ENCODE measurements at places on chromosomes 3 and 15.

- no peak for DNase-seq
These were observed 138.4 kb downstream of the PLCL2 start for GRCh38 chr3:17023006-17023664.

DNA sequence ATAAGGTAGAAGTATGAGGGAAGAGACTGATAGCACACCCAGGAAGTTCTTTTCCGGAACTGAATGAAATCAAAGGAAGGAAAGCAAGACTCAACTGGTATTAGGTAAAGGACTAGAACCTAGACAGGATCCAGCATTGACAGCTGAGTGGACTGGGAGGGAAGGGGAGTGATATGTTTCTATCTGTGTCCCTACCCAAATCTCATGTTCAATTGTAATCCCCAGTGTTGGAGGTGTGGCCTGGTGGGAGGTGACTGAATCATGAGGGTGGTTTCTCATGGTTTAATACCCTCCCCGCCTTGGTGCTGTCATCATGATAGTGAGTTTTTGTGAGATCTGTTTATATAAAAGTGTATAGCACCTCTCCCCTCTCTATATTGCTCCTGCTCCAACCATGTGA is 415.9 kb upstream of the KCNMB2 start:
- no peak for DNase-seq

GRCh38 chr3:46070595-46071093 is 43.4 kb upstream of the XCR1 start:
- DNase-seq: no peak

DNA sequence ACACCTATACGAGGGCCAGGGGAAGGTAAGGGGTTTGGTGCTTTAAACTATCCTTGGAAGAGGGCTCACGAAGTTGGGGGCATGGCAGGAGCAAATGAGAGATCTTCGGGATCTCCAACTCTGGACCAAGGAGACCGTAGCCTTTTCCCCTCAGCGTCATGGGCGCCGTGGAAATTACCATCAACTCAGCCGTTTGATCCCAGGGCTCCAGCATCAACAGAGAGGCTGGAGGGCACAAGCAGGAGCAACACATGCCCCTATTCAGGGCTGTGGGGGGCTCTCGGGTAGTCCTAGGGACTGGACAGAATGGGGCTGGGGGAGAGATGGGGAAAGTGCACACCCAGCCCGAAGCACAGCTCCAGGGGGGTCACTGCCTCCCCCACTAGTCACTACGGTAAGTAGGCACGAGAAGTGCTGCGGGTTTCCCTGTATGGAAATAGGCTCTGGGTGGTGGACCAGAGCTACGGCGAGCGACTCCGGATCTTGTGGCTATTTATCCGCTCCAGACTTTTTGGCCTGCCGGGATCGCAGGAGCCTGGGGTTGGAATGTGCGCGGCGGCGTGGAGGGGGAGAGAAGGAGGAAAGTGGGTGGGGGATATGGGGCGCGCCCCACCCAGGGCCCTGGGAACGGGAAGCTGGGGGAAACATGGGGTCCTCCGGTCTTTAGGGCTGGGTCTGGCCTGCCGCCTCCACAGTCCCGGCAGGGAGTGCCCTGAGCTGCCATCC is 539 bp upstream of the LAMB2 start:
- peak; percentile 35 for DNase-seq

DNA sequence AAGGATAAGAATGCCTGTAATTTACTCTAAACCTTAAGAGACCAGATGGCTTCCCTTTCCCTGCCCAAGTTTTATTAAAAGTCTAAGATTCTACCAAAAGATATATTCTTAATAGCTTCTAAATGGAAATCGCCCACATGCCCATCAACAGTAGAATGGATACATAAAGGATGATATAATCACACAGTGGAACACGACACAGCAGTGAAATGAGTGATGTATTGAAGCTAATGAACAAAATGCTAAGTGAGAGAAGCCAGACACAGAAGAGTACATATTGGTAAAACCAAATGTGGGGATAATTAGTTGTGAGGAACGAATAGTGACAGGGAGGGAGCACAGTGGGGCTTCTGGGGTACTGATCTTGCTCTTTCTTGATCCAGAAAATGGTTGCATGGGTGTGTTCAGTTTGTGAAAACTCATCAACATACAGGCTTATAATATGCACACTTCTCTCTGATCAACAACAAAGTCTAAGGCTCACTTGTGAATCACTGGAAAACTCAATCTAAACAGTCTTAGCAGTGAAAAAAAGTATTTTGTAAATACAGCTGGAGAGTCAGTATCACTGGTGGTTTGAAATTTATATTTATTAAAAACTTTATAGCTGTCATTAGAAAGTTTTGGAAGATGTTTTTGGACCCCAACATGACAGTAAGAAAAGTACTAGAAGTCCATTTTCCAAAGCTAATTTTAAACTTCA is 170.7 kb upstream of the FAM3D start:
- no peak for DNase-seq

DNA sequence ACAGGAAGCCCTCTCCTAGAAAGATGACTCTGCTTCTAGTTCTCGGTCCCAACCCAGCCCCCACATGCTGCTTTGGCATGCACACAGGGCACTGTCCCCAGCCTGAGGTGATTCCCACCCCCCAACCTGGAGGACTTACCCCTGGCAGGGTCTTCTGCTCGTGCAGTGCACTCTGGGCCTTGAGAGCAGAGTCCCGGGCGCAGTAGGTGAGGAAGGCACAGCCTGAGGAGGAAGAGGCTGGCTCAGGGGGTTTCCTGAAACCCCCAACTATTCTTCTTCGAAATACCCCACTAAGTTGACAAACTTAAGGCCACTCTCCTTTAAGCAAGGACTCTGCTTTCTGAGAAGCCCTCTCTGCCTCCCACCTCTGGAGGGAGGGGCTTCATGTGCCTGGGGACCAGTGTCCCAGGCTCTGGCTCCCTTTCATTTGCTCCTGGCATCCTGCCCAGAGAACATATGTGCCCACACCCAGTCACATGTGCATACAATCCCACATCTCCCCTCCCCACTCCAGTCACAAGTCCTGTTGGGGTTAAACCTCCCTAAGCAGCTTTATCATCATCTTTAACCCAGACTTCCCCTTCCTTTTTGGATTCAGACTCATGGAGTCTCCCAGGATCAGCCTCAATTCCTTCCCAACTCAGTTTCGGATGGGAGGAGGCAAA is 4.1 kb downstream of the CELF6 start:
- DNase-seq: no peak

DNA sequence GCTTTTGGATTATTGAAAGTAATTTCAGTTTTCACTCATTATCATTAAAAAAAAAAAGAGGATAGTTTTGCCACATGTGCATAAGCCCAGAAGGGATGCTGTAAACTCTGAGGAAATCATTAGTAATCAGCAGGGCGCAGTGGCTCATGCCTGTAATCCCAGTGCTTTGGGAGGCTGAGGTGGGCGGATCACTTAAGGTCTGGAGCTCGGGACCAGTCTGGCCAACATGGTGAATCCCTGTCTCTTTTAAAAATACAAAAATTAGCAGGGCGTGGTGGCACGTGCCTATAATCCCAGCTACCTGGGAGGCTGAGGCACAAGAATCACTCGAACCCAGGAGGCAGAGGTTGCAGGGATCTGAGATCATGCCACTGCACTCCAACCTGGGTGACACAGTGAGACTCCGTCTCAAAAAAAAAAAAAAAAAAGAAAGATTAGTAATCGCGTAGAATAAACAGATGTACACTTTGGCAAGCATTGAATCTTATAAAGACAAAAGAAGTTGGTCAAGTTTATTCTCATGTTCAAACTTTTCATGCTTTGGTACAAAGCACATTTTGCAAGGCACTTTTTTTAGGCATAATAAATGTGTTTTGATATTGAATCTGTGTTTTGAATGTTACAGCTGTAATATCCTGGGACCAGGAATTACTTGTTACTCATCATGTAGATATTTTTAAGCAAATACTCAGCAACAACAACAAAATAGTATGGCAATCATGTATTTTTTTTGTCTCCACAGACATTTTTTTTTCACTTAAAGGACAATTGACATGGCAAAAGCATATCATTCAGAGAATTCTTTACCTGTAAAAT is 93.2 kb upstream of the AGTR1 start:
- no peak for DNase-seq

DNA sequence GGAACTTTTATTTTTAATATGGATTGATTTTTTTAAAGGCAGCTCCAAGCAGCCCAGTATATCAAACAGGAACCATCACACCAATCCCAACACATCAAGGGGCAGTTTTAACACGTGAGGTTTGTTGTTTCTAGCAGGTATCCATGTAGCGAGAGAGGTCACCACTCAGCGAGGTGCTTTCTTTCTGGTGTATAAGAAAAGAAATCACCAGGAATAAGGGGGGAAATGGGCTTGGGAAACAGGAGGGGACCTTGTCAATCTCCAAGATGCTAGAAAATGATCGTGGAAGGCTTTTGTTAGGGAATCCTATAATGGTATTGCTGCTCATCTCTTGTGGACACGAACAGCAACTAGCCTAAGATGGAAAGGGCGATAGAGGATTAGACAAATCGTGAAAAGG is 402.9 kb upstream of the ATP11B start:
- DNase-seq: no peak

DNA sequence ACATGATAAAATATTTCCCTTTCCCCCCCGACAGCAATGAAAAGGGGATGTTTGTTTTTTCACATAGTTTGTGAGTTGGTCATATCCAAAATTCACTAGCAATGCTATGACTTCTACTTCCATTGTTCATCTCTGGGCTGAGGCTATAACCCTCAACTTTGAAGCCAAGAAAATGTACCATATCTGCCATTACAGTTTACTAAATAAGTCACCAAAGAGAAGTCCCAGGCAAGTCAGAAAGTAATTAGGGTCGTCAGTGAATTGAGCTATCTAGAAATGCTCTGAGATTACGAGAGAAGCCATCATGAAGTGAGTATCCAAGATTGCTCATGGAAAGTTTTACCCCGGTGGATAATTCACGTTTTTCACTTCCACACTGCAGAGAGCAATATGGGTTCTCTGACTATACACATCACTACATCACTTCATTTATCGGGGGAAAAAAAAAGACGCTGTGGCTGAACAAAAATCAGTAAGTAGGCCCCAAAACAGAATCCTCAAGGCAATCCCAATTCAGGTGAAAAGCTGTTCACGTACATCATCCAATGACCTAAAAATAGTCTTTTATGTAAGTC is 1.4 kb downstream of the PEAK1 start:
- DNase-seq: no peak

GRCh38 chr15:96331144-96331944 is 844 bp downstream of the NR2F2 start:
- DNase-seq: no peak

DNA sequence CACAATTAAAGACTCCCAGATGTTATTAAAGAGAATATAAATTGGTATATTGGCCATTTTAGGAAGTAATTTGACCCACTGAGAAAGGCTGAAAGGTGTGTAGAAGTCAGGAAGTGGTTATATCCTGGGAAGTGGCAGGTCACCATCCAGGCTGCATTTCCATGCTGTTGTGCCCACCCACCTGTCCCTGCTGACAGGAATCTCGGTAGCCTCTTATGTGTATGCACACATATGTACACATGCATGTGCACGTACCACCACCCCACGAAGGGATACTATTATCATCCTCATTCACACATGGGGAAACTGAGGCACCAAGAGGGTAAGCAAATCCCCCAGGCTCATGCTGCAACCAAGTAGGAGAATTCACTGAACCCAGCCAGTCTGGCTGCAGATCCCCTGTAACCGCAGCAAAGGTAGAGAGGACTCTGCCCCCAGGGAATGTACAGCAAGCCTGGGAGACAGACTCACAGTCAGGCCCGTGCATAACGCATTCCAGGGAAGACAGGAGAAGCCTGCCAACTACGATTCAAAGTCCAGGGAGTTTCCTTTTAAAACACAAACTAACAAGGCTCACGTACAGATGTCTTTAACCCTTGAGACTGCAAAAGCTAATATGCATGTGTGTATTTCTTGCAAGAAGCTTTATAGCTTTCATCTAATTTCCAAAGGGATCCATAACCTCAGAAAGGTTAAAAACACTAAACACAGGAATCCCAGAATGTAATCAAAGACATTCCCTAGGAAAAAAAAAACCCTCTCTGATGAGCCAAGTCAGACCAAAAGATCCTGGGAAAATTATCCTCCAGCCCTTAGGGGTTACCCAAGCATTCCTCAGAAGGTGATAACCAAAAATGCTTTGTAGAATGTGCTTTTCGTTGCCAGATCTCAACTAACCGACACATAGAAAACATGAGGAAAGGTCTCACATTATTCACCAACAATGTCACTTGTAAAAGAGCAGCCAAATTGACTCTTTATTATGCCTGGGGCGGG is 129.6 kb downstream of the ADAMTS17 start:
- no peak for DNase-seq

DNA sequence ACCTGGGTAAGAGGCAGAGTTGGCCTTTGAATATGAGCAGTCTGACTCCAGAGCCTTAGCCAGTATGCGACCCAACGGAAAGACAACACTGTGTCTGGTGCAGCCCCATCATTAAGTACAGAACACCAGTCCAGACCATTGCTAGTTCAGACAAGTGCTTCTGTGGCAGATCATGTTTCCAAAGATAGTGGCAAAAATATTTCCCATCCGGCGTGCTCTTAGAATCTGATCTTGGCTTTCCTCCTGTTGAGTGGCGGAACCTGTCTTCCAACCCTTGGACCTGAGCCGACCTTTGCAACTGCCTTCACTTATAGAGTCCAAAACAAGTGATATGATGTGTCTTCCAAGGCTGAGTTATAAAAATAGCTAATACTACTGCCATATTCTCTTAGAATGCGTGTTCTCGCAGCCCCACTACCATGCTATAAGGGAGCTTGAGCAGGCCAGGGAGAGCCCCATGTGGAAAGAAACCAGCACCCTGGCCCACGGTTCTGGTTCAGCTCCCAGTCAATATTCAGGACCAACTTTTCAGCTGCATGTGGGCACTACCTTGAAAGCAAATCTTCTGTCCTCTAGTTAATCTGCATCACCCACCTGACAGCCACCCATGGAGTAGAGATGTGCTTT is 322.4 kb upstream of the SLCO3A1 start:
- no peak for DNase-seq

DNA sequence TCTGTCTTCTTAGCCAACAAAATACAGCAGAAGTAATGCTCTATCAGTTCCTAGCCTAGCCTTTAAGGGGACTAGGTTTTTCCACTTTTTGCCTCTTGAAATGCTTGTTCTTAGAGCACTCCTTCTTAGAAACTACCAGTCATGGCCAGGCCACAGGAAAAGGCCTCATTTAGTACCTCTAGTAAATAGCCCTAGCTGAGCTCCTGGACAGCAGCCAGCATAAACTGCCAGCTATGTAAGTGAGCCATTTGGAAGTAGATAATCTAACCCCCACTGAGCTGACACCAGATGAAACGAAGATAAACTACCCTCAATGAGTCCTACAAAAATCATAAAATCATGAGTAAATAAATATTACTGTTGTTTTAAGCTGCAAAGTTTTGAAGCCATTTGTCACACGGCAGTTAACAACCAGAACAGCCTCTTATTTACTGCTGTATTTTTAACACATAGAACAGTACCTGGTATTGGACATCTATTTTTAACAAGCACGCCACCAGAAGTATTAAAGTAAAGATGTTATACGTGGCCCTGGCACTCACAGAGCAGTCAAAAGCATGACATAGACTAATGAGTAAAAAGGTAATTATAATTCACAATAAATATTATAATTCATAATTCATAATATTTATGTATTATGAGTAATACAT is 12.0 kb downstream of the TBC1D5 start:
- DNase-seq: no peak

All from amygdala (tissue), 56 donors.